ENCODE measurements at places on chromosomes 2 and 18. TPM values are rescaled to one million over a fixed set of nuclear protein-coding genes. Genes with fewer than 3 reads are reported as not detected.

LRRTM4 gene
- not detected for total RNA-seq

- DNase-seq: no peak
- H3K4me1 ChIP-seq: peaks cover 73% of the 10 kb centered on the region
- peak overlapping the region; percentile 74 for H3K27ac ChIP-seq
- H3K27me3 ChIP-seq: no peaks in the 10 kb centered on the region
Observed at GRCh38 chr18:2984703-2985261, 28.2 kb downstream of the LPIN2 start.

- H3K27ac ChIP-seq: no peak overlapping the region
- no peak overlapping the region for H3K4me3 ChIP-seq
- H3K4me1 ChIP-seq: peaks cover 2% of the 10 kb centered on the region
- H3K36me3 ChIP-seq: no peaks in the 10 kb centered on the region
- peaks cover 14% of the 10 kb centered on the region for H3K27me3 ChIP-seq
- DNase-seq: peak; percentile 17
Observed at GRCh38 chr2:161576421-161576820, 47.8 kb upstream of the SLC4A10 start.

DNA sequence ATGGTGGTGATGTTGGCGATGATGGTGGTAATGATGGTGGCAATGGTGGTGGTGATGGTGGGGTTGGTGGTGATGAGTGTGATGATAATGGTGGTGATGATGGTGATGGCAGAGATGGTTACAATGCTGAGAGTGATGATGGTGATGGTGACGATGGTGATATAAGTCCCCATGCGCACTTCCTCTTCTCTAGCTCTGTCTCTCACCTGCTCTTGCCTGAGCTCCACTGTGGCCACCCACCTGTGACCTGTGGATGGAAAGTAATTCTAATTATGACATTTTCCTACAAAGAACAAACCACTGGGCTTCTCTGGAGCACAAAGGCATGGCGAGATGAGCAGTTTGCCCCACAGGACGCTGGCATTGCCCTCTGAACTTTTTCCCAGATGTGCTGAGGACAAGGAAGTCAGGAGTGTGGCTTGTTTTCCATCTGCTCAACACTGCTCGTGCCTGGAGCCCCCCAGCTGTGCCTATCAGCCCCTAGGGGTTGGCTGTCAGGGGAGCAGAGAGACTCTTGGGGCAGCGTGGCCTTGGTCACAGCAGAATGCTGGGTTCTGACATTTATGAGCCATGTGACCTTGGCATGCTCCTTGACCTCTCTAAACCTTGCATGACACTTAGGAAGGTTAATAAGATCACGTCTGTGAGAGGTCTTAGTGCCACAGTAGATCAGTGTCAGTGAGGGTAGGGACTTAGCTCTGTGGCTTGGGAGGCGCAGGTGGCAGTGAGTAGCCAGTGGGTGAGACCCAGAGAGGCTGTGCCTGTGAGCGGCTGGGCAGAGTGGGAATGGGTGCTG lies 68.4 kb downstream of the RRM2 start:
- no peak overlapping the region for H3K4me3 ChIP-seq
- H3K4me1 ChIP-seq: no peaks in the 10 kb centered on the region
- peaks cover 8% of the 10 kb centered on the region for H3K36me3 ChIP-seq
- DNase-seq: no peak
- no peaks in the 10 kb centered on the region for H3K27me3 ChIP-seq

GRCh38 chr2:162874412-162874811 lies 35.8 kb upstream of the KCNH7 start:
- H3K27ac ChIP-seq: no peak overlapping the region
- no peaks in the 10 kb centered on the region for H3K36me3 ChIP-seq
- DNase-seq: no peak
- no peaks in the 10 kb centered on the region for H3K4me1 ChIP-seq
- no peak overlapping the region for H3K4me3 ChIP-seq

LOXHD1 gene
- total RNA-seq: 0.12 TPM

PCARE gene
- not detected for total RNA-seq

GBX2 gene
- not detected for total RNA-seq

- H3K36me3 ChIP-seq: no peaks in the 10 kb centered on the region
- H3K27me3 ChIP-seq: peaks cover 61% of the 10 kb centered on the region
- DNase-seq: no peak
- H3K27ac ChIP-seq: no peak overlapping the region
- peak overlapping the region; percentile 18 for H3K4me3 ChIP-seq
Observed at GRCh38 chr2:235668782-235669181, 174.9 kb downstream of the AGAP1 start.

TMEM247 gene
- total RNA-seq: not detected

REG1B gene
- total RNA-seq: not detected

- no peaks in the 10 kb centered on the region for H3K27me3 ChIP-seq
- H3K4me1 ChIP-seq: no peaks in the 10 kb centered on the region
- H3K36me3 ChIP-seq: no peaks in the 10 kb centered on the region
- H3K27ac ChIP-seq: no peak overlapping the region
- DNase-seq: no peak
- no peak overlapping the region for H3K4me3 ChIP-seq
Observed at GRCh38 chr2:31202833-31203232, 14.5 kb downstream of the CAPN14 start.

CXCR4 gene
- 56.4 TPM for total RNA-seq

GRCh38 chr2:20551945-20552328 lies 99.0 kb downstream of the HS1BP3 start:
- H3K4me3 ChIP-seq: no peak overlapping the region
- no peaks in the 10 kb centered on the region for H3K4me1 ChIP-seq
- no peaks in the 10 kb centered on the region for H3K36me3 ChIP-seq

GRCh38 chr2:150482667-150483400 lies 4.6 kb downstream of the RND3 start:
- peaks cover 47% of the 10 kb centered on the region for H3K27me3 ChIP-seq
- no peak overlapping the region for H3K4me3 ChIP-seq
- no peaks in the 10 kb centered on the region for H3K36me3 ChIP-seq
- no peak for DNase-seq

PHLPP1 gene
- 11.4 TPM for total RNA-seq

DNA sequence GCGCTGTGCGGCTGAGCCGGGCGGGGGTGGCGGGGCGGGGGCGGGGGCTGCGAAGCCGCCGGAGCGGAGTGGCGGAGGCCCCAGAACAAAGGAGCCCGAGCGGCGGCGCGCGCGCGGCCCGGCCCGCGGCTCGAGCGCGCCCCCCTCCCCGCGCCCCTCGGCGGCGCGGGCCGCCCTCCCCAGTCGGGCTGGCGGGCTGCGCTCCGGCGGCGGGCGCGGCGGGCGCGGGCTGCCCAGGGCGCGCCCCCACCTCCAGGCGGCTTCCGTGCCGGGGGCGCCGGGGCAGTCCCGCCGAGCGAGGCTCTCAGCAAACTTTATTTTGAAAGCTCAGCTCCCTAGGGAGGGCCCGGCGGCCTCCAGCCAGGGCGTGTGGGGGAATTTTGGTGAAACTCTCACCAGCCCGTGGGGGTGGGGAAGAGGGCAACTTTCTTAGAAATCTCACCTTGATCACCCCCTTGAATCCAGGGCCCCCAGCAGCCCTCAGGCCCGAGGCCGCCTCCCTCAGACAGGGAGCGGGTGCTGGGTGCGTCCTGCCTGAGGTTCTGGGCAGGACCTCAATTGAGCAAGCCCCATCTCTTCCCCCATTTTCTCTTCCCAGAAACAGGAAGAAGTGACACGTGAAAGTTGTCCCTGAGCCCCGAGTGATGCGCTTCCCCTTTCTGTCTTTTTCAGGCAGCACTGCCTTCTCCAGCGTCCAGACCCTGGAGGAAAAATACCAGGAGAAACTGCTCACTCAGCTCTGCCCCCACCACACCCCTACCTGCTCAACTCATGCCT lies 786 bp downstream of the TET3 start:
- DNase-seq: peak; percentile 81
- peak overlapping the region; percentile 90 for H3K27ac ChIP-seq
- H3K27me3 ChIP-seq: no peaks in the 10 kb centered on the region
- H3K4me3 ChIP-seq: peak overlapping the region; percentile 86
- H3K36me3 ChIP-seq: peaks cover 42% of the 10 kb centered on the region

ETAA1 gene
- total RNA-seq: 13.1 TPM

SERPINB4 gene
- not detected for total RNA-seq

DNA sequence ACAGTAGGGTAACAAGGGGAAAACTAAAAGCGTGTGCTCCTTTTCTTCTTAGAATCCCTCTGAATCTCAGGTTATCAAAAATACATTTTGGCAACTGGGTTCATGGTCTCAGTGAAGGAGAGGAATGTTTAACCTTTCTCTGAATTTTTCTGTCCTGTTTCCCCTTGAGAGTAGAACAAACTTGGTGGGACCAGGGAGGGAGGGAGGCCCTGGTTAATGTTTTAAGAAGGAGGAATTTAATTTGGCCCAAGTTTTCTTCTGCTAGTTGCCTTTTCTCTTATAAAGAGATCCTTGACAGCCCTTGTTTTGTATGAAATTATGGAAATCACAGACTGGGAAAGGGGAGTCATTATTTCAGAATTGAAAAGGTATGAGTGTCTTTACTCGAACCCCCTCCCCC lies 12.2 kb upstream of the POU3F3 start:
- H3K27ac ChIP-seq: no peak overlapping the region
- no peak overlapping the region for H3K4me3 ChIP-seq
- DNase-seq: no peak
- no peaks in the 10 kb centered on the region for H3K36me3 ChIP-seq
- H3K27me3 ChIP-seq: peaks cover 68% of the 10 kb centered on the region
- H3K4me1 ChIP-seq: peaks cover 8% of the 10 kb centered on the region

FBXO15 gene
- total RNA-seq: 3.0 TPM

DNA sequence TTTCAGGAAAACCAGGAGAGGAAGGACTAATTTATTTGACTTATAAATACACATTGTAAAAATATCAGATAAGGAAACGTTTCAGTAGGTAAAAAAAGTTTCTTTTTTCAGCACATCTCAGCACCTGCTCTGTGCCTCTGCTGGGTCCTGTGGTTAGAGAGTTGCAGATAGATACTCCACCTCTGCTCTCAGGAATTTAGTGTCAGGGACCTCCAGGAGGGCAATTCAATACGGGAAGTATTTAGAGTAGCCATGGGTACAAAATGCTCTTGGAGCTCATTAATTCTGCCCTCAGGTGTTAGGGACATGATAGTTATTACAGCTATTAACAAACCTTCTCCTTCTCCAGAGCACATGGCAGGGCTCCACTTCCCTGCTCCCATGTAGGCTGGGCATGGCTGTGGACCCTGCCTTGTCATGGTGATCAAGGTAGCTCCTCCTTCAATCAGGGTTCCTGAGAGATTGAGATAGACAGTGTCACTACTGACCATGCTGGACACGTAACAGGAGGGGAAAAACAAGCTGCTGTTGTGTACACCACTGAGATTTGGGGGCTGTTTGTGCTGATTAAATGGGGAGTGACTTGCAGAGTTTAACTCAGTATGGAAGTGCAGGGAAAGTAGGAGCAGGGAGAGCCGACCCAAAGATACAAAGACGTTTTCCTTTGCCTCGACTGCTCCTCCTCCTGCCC lies 185.6 kb upstream of the COPS8 start:
- H3K27ac ChIP-seq: no peak overlapping the region
- H3K4me1 ChIP-seq: no peaks in the 10 kb centered on the region
- H3K36me3 ChIP-seq: no peaks in the 10 kb centered on the region
- no peak for DNase-seq

DNA sequence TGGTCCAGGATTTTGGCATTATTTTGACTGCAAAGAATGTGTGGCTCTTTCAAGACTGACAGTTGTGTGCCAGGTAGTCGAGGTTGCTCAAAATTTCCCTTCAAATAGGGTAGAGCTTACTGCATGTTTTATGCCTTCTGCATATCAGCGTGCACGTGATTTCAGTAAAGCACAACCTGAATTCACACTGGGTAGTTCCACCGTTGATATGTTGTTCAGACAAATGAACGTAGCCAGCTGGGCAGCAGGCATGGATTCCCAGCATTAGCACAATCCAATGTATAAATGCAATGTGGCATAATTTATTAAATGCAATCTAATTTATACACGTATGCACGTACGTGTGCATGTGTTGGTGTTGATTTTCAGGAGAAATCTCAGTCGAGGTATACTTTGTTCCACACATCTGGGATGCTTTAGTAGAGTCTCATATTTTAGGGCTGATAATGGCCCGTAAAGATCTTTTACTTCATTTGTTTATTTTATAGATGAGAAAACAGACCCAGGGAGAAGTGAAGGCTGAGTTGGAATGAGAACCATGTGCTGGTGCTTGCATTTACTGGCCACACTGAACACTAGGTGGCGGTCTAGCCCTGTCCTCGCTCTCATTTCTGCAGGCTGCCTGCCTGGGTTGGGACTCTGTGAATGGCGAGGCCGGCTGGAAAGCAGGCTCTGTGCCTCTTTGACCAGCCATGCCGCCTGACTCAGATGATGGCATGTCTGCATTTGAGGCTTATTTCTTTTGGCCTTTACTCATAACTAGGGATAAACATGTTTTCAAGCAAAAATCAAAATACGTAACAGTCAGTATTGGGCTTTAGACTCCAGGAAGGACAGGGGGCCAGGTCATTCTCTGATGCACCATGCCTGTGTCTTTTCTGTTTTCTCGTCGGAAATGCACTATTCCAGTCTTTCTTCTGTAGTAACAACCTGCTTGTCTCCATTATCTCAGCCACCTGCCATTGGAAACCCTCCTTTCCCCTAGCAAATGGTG lies 120.4 kb downstream of the RNF144A start:
- H3K36me3 ChIP-seq: peaks cover 19% of the 10 kb centered on the region
- H3K27me3 ChIP-seq: no peaks in the 10 kb centered on the region
- H3K27ac ChIP-seq: no peak overlapping the region
- H3K4me1 ChIP-seq: no peaks in the 10 kb centered on the region

TRIM54 gene
- 0.24 TPM for total RNA-seq

HOXD8 gene
- total RNA-seq: not detected

GRCh38 chr2:99481527-99481926 lies 8.3 kb downstream of the REV1 start:
- no peak overlapping the region for H3K4me3 ChIP-seq
- no peak for DNase-seq
- no peaks in the 10 kb centered on the region for H3K27me3 ChIP-seq
- H3K4me1 ChIP-seq: peaks cover 67% of the 10 kb centered on the region

IL36G gene
- total RNA-seq: not detected

- no peak overlapping the region for H3K4me3 ChIP-seq
- no peaks in the 10 kb centered on the region for H3K4me1 ChIP-seq
- no peaks in the 10 kb centered on the region for H3K36me3 ChIP-seq
- H3K27ac ChIP-seq: no peak overlapping the region
- no peaks in the 10 kb centered on the region for H3K27me3 ChIP-seq
Observed at GRCh38 chr2:211070547-211070946, 514.1 kb downstream of the CPS1 start.

FBXO36 gene
- total RNA-seq: 1.1 TPM

DNA sequence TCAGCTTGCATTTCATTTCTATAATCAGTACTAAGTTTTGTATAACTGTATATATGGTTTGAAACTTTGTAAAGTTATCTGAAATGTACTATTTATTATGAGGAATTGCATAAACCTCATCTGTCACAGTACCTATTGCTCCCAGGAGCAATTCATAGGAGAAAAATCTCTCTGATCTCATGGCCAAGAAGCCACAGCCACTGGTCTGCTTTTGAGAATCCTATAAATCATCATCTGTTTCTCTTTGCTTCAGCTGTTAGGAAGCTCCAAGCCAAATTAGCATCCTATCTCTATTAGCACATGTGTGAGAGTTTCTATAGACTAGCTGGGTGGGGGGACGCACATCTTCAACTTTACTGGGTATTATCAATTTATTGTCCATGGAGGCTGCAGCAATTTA lies 210.3 kb downstream of the CYP26B1 start:
- peaks cover 4% of the 10 kb centered on the region for H3K27me3 ChIP-seq
- DNase-seq: no peak
- no peaks in the 10 kb centered on the region for H3K4me1 ChIP-seq
